ENCODE measurements at places on chromosomes 1 and 21.

GRCh38 chr1:198919667-198920398, 281.0 kb downstream of the PTPRC start:
- no peak for DNase-seq

DNA sequence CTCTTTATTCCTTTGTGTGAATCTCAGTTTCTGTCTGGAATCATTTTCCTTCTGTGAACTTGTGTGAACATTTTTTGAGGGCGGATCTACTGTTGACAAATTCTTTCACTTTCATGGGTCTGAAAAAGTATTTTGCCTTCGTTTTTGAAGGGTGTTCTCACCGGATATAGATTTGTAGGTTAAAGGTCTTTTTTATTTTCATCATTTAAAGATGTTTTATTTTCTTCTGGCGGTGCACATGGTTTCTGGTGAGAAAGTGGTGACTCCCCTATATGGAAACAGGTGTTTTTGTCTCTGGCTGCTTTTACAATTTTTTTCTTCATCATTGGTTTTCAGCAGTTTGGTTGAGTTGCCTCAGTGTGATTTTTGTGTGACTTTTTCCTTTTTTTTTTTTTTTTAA, 94.9 kb downstream of the DYRK1A start:
- DNase-seq, result no peak

DNA sequence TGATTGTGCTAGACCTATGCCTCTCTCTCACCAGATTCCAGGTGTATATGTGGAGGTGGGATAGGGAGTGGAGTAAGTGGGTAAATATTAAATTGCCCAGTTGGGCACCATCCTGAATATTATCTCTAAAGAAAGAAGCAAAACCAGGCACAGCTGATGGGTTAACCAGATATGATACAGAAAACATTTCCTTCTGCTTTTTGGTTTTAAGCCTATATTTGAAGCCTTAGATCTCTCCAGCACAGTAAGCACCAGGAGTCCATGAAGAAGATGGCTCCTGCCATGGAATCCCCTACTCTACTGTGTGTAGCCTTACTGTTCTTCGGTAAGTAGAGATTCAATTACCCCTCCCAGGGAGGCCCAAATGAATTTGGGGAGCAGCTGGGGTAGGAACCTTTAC, at the start of gene FCER1A:
Gene FCER1A, plus strand, starts transcription at position 242 of the 400 bp plus-strand sequence. Its CDS starts 29 bp downstream, at position 271.
- DNase-seq, result no peak

DNA sequence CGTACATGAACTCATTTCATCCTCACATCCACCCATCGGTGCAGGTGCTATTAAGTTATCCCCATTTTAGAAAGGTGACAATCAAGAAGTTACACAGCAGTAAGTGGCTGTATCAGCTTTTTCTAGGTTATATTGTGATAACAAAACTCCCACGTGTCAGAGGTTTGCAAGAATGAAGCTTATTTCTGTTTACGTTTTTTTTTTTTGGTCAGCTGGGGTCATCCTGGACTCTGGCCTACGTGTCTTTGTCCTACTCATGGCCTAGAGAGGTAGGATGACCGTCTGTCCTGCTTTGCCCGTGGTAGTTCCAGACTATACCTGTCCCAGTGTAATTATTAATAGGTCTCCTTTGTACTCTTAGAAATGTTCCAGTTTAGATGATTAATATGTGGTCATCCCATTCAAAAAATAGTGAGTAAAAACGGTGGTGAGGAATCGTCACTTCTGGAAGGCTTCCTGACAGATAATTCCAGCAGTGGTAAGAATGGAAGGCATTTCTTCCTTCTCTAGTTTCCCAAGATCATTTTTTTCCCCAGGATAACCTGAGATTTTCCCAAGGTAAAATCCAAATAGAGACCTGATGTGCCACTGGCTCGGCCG, 64.2 kb upstream of the KIF26B start:
- DNase-seq, result no peak

DNA sequence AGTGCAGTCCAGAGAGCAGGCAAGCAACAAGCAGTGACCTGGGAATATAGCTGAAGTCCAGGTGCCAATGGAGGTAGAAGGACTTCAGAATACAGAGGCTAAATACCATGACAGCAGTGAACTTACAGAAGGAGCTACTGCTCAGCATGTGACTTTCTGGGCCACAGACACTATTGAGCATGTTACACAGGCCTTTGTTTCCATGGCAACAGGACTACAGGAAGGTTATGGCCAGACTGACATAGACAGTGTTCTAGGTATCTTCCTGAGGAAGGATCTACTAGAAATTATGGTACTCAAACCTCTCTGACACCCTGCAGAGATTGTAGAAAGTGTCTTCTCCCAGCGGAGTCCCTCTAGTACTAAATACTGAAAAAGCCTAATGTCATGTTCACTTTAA, 11.0 kb downstream of the OR2M5 start:
- no peak for DNase-seq

DNA sequence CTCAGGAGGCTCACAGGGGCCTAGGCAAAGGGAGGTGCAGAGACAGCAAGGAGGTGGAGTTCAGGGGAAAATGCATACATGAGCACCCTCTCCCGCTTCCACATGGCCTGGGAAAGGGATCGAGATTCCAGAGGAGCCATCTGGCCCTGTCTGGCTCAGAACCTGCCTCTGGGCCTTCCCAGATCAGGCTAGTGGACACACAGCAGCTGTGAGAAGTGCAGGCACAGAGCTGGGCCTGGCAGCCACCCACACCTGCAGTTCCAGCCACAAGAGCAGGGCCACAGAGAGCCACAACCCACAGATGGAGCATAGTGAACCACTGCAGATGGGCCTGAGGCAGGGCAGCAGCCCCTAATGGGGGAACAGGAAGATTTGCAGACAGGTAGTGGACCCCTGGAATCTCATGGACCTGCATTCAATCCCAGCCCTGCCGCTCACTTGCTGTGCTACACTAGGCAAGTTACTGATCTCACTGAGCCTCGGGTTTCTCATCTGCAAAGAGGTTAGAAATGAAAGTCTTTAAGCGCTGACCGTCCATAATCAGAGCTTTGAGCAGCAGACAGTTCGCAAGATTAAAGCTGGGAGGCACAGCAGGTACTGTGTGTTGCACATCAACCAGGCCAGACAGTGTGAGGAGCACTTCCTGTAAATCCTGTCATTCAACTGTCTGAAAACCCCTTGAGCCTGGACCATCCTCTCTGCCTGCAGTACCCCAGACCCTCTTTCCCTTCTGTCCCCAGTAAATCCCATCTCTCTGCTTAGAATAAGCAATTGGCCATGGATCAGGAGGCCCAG, 58.0 kb downstream of the MATN1 start:
- no peak for DNase-seq

DNA sequence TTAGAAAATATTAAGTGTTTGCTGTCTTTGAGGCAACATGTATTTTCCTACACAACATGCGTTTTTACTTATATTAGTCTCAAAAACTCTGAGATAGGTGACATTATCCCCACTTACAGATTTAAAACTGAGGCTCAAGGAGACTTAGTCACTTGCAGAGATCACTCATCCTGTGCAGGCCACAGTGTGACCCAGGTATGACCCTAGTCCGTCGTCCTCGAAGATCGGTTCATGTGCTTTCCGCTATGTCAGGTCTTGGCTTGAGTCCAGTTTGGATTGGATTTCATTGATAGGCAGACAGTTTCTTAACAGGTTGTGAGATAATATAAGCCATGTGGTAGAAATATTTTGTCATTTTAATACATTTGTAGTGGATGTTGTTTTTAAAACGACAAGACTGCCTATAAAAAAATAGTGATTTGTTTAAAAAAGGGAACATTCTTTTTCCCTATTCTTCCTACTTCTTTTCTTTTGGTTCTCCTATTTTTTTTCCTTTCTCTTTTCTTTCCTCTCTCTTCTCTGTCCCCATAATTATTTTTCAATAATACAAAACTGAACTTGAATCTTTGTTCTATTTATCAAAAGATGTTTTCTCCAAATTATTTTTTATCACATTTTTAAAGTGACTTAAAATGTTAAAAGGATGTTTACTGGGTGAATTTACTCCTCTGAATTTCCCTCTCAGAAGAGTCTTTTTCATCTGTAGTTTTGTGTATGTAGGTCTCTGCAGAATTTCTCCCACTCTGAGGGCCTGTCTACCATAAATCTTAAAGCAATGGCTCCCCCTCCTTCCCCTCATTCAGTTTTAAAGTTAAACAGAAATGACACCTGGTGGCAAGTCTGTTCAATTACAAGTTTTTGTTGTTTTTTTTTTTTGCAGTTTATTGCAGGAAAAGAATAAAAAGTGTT, 81.8 kb downstream of the PHTF1 start:
- DNase-seq, result peak; percentile 42

- DNase-seq, result no peak
Observed at GRCh38 chr21:16418226-16418625, 688.4 kb downstream of the USP25 start.

DNA sequence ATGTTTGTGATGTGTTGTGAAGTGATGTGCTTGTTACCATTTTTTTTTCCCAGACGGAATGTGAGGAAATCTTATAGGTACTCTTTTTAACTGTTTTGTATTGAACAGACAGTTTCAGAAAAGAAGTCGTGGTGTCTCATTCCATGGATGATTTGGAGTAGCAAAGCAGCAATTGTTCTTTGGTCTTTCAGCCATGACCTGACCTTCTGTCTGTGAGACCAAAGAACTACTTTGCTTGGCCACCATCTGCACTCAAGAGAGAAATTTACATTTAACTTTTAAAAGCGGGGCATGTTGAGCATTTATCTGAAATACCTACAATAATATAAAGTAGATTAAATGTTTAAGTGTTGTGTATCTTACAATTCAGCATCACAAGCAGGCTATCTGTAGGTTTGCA, 90.2 kb downstream of the SDCCAG8 start:
- no peak for DNase-seq

DNA sequence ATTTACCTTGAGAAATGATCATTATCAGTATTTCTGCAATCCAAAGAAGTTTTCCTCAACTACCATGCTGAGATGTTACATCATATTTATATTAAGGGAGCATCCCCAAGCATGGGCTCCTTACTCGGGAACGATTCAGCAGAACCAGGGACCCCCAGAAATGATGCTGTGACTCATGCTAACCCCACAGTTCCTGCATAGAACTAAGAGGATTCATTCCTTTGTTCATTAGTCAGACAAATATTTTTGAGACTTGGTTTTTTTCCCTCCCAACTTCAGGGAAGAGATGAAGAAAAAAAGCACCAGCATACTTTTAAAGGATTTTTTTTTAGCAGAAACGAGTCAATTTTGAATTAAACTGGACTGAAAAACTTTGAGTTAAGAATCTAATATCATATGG, 49.2 kb upstream of the COL24A1 start:
- no peak for DNase-seq

DNA sequence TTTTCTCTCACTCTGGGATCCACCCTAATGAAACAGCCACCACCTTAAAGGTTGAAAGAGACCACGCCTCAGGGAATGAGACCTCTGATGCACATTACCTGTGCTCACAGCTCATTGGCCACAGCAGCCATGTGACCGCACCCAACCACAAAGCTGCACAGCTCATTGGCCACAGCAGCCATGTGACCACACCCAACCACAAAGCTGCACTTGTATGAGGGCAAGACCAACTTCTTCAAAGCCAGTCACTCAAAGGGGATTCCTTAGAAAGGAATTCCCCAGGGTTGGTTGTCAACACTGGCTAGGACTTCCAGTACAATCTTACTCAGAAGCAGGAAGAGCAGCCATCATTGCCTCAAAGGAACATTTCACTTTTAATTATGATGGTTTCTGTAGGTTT, 43.6 kb upstream of the PDE9A start:
- no peak for DNase-seq

DNA sequence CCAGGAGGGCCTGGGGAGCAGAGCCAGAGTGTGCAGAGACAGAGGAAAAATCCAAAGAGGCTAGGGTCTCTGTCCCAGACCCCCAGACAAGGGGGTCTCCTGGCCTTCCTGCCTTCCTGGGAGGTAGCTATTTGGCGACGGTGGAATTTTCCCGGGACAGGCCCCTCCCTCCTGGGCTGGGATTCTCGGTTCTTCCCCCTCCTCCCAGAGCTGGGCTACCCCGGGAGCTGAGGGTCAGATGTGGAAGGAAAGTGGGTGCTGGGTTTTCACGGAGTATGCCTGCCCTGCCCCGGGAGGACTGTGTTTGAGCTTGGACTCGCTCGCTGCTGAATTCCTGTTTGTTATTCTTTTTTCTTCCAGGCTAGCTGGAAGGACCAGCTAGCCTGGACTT, 759 bp downstream of the AMPD2 start:
- DNase-seq, result no peak

DNA sequence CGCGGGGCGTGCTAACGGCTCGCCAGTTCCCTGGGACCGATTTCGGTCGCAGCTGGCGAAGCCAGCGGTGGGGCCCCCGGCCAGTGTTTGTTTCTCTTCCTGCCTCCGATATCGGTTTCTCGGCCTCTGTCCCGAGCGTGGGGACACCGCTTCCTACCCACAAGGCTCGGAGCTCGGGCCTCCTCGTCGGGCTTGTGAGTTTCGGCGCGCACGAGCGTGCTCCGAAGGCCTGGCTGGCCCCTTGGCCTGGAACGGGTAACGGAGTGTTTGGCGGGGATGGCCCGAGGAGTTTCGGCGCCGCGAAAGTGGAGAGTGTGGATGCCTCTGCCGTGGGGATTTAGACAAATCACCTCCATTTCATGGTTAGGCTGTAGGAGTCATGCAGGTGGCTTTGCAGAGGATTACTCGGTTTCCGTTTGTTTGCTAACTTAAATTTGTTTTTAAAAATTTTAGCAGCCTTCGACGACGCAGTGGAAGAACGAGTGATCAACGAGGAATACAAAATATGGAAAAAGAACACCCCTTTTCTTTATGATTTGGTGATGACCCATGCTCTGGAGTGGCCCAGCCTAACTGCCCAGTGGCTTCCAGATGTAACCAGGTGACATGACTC, 559 bp downstream of the RBBP4 start:
- DNase-seq, result peak; percentile 49

DNA sequence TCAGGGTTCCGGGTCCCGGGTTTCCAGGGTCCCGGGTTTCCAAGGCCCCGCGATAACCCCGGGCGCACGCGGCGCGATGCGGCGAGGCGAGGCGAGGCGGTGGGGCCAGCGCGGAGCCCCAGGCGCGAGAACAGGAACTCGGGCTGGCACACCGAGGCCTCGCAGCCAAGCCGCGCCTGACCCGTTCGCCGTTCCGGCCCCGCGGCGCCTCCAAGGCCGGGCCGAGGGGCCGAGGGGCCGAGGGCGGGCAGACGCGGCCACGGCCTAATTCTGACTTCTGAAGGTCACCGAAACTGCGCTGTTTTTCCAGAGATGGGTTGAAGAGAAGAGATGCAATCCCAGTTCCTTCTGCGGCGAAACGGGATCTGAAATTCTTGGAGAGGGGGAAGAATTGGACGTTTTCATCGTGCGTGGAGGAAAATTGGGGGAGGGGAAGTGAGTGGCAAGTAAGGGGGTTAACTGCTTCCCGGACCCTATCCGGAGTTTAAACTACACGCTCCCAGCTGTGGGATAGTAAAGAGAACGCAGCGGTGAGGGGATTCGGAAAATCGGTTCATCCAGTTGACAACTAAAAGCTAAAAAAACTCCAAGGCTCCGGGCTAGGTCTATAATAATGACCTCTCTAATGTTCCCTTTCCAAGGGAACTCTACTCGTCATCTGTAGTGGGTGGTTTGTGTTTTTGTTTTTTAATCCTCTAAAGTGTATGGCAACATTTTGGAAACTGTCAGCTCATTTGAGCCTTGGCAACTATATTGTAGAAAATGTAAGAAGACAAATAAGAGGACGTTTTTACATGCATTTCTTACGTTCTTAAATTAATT, 8.2 kb downstream of the TBX15 start:
- DNase-seq, result no peak

GRCh38 chr21:44433791-44434567, 21.3 kb upstream of the LRRC3 start:
- no peak for DNase-seq
